Renal cortical epithelial cell (primary cell): ENCODE measurements at places on chromosomes 3 and 15. TPM values are rescaled to one million over a fixed set of nuclear protein-coding genes. Genes with fewer than 3 reads are reported as not detected.

SLC2A2 gene
- 0.35 and 13.0 TPM in 2 replicates for total RNA-seq

ATP13A5 gene
- not detected in 2 replicates for total RNA-seq

PRR20G gene
- not detected in 2 replicates for total RNA-seq

TMEM108 gene
- total RNA-seq: 0.25 TPM in 1 of 2 replicates, not detected in the other

STRC gene
- 0.05 TPM in 1 of 2 replicates, not detected in the other for total RNA-seq

KNG1 gene
- 0.99 TPM in 1 of 2 replicates, not detected in the other for total RNA-seq

DNA sequence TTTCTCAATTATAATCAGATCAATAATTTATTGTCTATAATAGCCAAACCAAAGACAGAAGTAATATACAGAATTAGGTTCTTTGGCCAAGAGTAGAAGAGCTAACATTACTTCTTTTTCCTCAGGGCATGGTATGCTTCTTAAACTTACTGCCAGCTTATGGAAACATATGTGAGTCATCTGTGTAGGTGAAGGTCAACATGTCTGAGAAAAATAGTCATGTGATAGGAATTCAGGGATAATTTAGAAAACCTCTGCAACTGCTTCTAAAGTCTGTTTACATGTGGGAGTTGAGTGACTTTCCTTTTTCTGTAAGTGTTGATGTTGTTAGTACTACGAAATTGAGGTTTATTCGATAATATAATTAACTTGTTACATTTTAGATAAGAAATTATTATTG, 19.2 kb upstream of the MAP6D1 start:
- peak; percentile 79 for DNase-seq

DNA sequence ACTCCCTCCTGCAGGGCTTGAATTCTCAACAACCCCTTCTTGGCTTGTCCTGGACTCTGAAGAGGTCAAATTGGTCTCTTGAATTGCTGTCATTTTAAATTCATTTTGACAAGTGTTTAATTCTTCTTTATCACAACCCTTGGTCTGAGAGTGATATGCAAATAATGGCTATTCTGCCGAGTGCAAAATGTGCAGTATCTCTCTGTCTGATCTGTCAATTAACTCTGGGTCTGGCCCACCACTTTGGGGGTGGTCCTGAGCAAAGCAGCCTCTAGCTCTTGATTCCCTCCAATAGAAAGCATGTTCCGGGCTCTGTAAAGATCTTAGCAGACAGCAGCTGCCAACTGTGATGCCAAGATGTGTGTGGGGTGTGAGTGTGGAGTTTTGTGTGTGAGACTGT, 2.2 kb upstream of the IGDCC3 start:
- no peak for DNase-seq

DNA sequence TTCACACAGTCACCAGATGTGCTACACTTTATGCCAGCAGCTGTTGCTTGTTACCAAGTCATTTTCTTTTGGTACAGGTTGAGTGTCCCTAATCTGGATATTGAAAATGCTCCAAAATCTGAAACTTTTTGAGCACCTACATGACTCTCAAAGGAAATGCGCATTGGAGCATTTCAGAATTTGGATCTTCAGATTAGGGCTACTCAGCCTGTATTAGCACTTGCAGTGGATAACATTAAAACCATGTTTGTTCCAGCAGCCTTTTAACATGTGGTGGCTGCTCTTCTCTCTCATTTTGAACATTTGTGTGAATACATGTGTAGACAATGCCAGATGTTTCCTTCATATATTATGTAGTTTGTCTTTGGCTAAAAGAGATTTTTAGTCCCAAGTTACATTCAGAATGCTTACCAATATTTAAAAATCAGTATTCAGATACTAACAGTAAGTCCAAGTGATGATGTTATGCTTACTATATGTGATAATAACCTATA, 230.9 kb upstream of the UBE2E1 start:
- DNase-seq: no peak

DNA sequence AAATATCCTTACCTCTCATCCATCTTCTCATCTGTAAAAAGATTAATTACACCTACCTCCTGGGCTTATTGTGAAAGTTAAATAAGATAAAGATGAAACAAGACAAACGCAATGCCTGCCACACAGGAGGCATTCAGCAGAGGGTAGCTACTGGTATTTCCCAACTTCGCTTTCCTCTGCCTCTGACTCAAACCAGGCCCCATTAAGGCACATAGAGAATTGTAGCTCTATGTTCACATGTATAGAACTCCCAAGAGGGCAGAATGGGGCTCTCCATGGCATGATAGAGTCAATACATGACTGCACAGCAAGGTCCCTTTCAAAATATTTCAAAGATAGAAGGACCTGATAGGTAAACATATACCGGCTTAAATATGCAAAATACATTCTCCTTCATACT, 1.4 kb downstream of the LYSMD2 start:
- DNase-seq: no peak

- DNase-seq: peak; percentile 88
These were observed 51.9 kb upstream of the MUC13 start for GRCh38 chr3:124986192-124987143.

DNA sequence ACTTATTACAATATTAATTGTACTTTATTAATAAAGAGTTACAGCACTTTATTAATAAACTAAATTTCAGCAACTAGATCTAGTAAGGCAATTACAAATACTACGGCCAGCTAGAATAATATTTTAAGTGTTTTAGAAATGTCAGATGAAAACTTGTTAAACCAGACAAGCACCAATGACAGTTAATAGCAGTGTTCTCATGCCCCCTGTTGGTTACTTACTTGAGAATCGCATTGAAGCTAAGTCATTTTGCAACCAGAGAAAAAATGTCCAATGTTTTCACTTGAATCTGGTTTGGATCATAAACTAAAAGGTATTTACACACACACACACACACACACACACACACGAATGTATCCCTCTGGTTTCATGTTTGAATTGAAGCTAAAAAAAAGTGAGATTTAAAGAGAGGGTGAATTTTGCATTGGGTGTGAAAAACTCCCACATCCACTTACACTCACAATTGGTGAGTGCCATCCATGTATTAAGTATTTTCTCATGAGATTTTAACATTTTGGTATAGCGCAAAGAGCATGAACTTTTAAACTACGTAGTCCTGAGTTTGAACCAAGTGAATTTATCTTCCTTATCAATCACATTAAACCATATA, 347.7 kb downstream of the ZBBX start:
- peak; percentile 78 for DNase-seq

GRCh38 chr3:81760215-81760614, 1.2 kb downstream of the GBE1 start:
- DNase-seq: no peak

GRCh38 chr3:52490939-52491526, 4.1 kb upstream of the STAB1 start:
- DNase-seq: peak; percentile 24

GRCh38 chr3:179147514-179147872, 664 bp upstream of the PIK3CA start:
- DNase-seq: no peak

DNA sequence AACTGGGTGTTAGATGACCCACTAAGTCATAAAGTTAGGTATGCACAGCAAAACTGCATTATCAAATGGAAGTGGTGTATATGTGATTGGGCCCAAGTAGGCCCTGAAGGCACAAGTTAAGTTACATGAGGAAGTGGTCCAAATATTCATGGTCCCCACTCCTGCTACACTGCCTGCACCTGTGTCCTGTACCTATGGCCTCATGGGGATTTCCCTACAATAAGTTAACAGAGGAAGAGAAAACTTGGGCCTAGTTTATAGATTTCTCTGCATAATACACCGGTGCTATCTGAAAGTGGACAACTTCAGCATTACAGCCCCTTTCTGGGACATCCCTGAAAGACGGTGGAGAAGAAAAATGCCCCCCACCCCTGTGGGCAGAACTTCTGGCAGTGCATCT, 41.5 kb downstream of the STRIT1 start:
- no peak for DNase-seq

- DNase-seq: no peak
These were observed 348.7 kb downstream of the ZIC1 start for GRCh38 chr3:147757866-147758265.

- DNase-seq: no peak
These were observed 1.0 kb downstream of the CPNE9 start for GRCh38 chr3:9704347-9705322.

DNA sequence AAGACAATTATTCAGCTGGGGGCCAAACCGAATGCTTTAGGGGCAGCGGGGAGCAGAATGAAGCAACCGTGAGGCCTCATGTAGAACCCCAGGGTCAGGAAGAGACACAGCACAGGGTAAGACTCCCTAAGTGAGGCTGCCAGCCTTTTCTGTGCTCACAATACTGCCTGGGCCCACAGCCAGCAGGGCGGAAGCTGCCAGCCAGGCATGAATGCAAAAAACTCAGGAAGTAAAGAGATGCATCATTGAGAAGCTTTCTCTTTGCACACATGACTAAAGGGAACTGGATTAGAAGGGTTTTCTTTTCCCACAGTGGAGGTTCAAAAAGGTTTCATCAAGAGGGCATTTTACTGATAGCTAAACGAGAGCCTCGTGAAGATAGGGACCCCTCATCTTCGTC, 33.3 kb downstream of the CA12 start:
- DNase-seq: peak; percentile 88

- DNase-seq: no peak
These were observed 155.4 kb downstream of the ADAMTS17 start for GRCh38 chr15:100186366-100186765.

DNA sequence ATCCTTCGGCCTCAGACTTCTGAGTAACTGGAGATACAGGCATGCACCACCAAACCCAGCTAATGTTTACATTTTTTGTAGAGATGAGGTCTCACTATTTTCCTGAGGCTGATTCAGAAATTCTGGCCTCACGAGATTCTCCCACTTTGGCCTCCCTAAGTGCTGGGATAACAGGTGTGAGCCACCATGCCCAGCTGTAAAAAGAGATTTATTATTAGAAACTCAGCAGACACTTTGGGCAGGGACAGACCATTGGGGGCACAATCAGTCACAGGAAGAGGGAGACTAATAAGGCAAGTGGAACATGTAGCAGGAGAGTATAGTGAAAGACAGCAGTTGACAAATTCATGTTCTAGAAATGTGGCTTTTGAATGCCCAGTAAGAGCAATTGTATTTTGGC, 249.2 kb downstream of the CBLB start:
- DNase-seq: no peak

DNA sequence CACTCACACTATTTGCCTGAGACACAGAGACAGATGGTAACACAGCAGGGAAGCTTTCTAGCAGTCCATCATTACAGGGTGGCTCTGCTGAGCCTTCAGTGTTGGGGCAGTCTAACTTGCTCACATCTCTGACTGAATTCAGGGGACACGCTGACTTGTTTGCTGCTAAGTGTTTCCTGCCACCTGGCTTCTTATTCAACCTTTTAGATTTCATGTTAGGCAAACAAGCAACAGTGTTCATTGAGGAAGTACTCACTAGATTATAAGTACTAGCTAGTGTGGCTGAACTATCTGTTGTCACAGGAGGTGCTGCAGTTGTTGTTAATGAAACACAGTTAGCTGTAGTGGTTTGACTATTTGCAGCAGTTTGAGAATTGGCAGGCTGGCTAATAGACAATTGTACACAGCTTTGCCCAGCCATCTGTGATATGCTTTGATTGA, 37.3 kb downstream of the USF3 start:
- DNase-seq: no peak

DNA sequence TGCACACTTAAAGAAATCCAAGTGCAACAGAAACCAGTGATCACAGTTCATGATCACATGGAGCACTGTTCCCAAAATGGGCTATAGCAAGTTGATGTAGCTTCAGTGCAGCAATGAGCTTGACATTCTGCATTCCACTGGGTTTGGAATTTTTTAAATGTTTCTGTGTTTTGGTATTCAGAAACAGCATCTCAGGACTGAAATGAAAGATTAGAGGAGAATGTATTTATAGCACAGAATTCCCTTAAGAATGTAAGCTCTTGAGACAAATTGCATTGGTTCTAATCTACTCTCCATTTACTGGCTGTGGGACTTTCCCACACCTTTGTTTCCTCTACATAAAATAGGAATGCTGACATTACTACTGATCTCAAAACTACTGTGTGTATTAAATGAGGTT, 162.7 kb downstream of the FGF12 start:
- no peak for DNase-seq

- peak; percentile 15 for DNase-seq
These were observed 380.7 kb downstream of the EPHB1 start for GRCh38 chr3:135175728-135176277.

DNA sequence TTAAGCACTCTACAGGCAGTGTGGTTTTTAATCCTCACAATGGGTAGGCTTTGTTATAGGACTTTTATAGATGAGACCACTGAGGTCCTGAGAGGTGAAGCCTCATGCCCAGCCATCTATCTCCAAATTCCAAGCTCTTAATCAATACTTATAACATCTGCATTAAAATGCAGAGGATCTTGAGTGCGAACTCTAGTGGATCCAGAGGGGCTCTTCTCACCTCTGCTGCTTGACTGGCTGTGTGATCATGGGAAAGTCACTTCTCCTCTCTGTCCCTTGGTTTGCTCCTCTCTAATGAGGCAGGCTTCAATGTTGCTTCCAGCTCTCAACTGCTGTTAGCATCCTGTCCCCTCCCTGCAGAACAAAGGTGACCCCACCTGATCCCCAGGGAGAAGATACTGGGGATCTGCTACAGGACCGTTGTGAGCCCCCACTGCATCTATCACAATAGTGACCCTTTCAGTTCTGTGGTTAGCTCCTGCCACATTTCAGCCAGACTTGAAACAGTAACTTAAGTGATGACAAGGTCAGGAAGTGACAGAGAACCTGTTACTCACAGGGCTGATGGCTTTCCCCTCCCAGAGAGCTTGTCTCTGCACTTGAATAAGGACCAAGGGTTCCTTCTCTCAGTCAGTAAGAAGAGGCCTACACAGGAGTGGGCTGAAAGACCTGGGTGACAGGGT, 1.3 kb downstream of the SLC27A2 start:
- DNase-seq: no peak

DNA sequence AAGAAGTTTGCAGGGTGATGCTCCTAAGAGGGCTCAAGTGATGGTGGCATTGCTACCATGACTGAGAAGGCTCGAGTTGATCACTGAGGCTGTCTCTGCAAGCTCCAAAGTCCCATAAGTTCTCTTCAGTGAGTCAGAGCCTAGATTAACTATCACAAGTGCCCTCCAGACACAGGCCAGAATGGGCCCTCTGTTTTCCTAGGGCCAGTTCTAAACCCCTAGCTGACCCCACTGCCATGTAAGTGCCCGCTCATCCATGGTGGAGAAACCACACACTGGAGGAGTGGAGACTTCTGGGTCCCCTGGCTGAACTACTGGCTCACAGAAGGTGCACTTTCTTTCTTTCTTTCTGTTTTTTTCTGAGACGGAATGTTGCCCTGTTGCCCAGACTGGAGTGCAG, 87.6 kb upstream of the WNT5A start:
- peak; percentile 74 for DNase-seq

- no peak for DNase-seq
These were observed 196.4 kb downstream of the UACA start for GRCh38 chr15:70566989-70567388.

- DNase-seq: peak; percentile 63
These were observed 90.5 kb upstream of the CTDSPL start for GRCh38 chr3:37770938-37771918.
